ENCODE measurements at places on chromosomes 16 and 17.

- no peak for DNase-seq
These were observed 18.9 kb upstream of the GINS2 start for GRCh38 chr16:85707528-85708095.

DNA sequence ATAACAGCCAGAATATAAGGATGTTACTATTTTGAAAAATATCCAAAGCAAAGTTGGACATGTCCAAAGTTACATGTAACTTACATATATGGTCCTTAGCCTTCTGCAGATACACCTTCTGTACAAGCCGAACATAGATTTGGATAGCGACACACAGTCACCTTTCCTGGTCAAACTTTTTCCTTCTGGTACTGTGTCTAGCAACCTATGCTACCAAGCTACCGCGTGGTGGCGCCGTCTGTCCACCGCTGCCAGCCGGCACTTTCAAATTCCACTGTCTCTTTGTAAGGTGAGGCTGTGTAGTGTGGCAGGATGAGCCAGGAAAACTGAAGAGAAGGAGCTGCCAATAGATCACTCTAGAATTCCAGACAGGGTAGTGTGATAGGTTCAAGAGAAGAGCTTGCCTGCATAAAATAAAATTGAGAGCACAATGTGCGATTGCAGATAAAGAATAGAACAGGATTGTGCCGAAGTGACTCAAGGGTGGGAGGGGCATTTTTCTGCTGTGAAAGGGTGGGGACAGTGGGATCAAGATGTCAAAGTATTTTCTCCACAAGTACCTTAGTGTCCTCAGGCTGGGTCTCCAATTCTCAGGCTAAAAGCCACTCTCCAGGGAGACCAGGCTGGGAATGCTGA lies 366.9 kb downstream of the SLC39A11 start:
- DNase-seq, result peak; percentile 39

GRCh38 chr17:17570798-17571716 lies 20.5 kb downstream of the PEMT start:
- no peak for DNase-seq

DNA sequence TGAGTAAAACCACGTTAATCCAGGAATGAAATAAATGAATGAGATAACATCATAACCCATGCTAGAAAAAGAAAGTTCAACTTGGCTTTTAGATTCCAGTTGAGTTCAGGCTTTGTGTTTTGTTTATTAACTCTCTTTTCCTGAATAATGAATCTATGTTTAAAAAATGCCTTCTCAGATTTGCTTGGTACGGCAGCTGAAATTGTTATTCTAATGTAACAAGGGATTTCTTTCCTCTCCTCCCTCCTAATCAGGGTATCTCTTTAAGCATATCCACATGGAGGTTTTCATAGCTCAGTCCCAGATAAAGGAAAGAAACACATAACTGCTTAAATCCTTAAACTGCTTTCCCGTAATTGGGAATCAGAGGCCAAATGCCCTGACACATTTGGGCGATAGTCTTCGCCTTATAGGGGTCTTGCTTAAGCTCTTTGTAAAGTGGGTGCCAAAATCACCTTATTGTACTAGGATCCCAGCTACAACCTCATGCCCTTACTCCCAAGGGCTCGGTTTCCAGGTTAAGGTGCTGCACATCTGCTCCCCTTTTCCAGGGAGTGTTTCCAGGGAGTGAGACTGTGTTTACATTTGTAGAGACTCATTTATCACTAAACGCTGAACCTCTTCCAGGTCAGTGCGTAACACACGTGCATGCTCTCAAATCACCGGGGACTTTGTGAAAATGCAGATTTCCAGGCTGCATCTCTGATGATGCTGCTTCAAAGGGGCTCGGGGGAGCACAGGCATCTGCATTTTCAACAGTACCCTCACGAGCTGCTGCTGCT lies 142.8 kb upstream of the FOXF1 start:
- DNase-seq, result no peak

DNA sequence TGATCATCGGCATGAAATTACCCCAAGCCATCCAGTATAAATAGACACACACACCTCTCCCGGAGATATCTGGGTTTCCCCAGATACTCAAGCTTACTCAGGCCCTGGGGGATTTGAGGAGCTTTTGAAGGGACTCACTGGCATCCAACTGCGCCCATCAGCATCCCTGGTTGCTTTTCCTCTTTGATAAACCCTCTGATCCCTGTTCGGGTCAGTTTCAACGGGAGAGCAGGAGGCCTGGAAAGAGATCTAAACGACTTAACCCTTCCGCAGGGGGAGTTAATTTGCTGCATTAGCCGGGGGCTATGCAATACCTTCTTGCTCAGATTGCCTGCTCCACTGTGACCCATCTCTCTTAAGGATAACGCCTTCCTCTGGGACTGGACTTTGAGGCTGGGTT lies 76.6 kb downstream of the MAF start:
- DNase-seq, result no peak

DNA sequence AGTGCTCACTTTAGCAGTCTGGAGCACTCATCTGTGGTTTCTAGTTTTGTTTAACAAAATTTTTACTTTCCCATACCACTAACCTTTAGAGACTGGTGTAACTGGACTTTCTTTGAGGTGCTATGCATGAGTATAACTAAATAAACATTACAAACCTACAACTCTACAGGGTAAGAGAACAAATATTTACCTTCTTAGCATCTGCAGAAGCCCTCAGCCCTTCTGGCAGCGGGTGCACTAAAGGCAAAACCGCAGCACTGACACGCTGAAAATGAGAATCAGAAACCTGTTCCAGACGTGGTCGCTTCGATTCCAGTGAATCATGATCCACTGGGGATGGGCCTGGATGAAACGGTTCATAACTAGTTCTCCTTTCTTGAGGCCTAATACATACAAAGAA lies 43.7 kb downstream of the NCOR1 start:
- DNase-seq, result no peak

DNA sequence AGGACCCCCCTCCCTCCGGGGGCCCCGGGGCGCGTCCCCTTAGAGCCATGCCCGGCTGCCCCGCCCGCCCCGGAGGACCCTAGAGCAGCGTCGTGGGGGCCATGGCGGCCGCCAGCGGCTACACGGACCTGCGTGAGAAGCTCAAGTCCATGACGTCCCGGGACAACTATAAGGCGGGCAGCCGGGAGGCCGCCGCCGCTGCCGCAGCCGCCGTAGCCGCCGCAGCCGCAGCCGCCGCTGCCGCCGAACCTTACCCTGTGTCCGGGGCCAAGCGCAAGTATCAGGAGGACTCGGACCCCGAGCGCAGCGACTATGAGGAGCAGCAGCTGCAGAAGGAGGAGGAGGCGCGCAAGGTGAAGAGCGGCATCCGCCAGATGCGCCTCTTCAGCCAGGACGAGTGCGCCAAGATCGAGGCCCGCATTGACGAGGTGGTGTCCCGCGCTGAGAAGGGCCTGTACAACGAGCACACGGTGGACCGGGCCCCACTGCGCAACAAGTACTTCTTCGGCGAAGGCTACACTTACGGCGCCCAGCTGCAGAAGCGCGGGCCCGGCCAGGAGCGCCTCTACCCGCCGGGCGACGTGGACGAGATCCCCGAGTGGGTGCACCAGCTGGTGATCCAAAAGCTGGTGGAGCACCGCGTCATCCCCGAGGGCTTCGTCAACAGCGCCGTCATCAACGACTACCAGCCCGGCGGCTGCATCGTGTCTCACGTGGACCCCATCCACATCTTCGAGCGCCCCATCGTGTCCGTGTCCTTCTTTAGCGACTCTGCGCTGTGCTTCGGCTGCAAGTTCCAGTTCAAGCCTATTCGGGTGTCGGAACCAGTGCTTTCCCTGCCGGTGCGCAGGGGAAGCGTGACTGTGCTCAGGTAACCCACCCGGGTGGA lies 759 bp downstream of the ALKBH5 start:
- DNase-seq, result no peak

DNA sequence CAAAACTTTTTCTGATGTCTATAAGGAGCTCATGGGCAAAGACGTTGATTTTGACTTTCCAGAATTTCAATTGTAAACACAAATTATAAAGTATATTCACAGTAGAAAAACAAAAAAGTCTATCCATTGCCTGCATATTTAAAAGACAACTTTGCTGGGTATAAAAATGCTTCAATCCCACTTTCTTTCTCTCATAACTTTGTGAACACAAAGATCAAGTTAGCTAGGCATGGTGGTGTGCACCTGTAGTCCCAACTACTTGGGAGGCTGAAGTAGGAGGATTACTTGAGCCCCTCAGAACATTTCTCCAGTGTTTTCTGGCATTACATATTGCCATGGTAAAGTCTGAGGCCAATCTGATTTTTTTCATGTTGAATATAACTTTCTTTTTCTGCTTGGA lies 83.1 kb upstream of the AXIN2 start:
- no peak for DNase-seq

DNA sequence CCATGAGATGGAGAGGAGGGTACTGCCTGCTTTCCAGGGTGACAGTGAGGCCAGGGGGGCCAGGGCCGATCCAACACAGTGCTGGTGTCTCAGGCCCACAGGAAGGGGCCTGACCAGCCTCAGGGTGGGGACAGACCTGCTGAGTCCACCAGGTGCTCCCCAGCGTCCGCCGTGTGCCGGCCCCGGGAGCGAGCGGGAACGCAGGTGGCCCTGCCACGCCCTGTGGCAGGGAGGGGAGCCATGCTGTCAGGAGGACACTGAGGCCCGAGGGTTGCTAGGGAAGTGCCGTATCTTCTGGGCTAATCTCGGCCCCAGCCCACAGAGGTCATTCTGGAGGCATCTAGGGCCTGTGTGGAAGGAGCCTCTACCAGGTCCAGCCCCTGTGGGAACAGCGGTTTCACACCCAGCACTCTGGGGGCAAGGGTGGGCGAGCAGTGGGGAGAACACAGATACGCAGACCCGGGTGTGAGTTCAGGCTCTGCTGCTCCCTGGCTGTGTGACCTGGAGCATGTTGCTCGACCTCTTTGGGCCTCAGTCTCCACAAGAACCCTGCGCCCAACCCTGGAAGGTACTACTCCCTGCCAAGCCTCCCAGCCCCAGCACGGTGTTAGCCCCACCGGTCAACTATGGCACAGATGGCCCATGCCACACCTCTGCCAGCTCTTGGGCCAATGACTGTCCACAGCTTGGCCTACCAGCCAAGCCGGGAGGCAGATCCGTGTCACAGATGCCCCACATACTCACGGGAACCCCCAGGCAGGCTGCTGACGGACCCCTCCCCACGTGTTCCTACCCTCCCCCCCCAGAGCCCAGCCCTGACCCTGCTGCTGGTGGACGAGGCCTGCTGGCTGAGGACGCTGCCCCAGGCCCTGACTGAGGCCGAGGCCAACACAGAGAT lies 43.9 kb upstream of the ZC3H18 start:
- no peak for DNase-seq

DNA sequence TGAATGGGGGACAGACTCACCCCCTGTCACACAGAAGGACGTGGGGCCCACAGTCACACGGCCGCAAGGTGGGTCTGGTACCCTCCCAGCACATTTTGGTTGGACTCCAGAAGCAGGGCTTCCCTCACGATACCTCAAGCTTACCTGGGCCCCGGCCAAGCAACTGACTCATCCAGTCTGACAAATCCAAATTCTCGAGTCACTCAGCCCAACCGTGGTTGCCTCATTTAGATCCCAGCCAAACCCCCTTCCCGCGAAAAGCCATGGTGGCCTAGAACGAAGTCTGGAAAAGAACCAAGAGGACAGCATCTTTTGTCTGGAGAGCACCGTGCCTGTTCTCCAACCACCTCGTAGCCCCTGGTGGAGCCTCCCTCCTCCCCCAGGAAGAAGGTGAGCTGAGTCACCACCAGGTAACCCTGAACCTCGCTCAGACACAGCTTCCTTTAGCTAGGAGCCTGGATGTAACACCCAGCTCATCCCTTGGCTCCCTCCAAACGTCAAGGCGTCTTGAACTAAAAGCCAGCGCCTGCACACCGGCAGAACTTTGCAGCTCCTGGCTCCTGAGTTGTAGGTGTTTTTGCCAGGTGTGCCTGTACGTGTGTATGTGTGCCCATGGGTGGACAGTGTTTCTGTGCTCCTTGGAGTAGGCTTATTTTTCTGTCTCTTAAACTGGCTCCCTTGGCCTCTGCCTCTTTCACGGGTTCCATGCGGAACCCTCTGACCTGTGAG lies 78.9 kb downstream of the CMIP start:
- DNase-seq, result no peak

GRCh38 chr17:350706-351448 lies 1.7 kb downstream of the RPH3AL start:
- DNase-seq, result no peak

Data from iPS DF 6.9 (cell line).